T-helper 1 cell (primary cell): ENCODE measurements at places on chromosomes 7 and 10.

DNA sequence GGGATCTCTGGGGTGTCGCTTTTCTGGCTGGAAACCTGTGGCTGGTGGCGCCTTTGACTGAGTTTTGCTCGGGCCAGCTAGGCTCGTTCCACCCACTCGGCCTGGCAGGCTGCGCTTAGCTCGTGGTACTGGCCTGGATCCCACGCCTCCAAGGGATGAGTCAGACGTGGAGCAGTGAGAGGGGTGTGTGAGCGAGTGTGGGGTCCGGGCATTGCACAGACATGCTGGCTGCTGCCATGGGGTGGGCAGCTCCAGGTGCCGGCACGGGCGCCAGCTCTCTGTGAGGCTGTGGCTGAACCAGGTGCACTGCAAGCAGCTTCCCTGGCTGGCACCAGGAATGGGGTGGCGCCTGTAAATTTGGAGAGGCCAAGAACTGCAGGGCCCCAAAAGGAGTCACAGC, 63.1 kb upstream of the CACNA2D1 start:
- DNase-seq: no peak

DNA sequence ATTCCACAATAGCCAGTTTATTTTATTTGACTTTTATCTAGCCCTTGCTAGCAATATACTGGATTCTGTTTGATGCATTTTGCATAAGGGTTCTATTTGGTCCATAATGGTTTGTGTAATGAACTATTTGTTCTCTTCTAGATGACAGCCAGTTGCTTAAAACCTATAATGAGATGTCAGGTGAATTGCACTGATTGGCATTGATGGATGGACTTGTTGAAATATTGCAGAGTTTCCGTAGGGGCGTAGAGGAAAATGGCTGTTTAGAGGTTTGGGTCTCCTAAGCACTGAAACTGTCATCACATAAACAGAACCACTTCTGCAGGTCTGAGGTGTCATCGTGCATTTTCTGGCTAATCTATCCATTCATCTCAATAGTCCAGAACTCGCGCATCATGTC, 124.9 kb upstream of the HDAC9 start:
- DNase-seq: no peak

- no peak for DNase-seq
These were observed 90.9 kb upstream of the PIP4K2A start for GRCh38 chr10:22805304-22805703.

GRCh38 chr7:18064242-18064838, 36.7 kb upstream of the PRPS1L1 start:
- no peak for DNase-seq

DNA sequence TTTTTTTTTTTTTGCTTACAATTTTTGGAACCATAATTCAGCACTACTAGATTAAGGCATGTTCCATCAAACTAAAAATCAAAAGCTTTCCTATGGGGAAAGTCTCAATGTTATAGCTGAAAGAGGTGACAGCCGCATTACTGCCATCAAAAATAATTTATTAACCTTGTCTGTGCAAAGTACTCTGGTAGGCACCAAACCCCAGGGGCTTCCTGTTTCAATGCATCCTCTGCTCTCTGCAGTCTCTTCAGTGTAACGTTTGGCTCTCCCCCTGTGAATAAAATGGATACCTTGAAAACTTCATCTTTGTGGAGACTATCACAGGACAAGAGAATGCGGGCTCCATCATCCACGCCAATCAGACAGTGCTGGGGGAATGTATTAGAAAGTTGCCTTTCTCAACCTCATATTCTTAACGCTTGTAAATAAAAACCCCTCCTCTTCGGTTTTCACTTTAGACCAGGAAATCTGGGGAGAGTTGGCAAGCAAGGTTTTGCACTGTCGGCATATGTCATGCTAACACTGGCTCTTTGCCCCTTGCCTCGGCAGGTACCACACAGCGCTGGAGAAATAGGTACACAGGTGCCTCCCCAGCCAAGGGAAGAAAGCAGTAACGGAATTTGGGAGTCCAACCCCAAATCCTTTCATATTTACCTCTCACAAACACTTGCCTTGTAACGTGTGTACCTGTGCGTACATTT, 1.6 kb upstream of the NRG3 start:
- DNase-seq: no peak

DNA sequence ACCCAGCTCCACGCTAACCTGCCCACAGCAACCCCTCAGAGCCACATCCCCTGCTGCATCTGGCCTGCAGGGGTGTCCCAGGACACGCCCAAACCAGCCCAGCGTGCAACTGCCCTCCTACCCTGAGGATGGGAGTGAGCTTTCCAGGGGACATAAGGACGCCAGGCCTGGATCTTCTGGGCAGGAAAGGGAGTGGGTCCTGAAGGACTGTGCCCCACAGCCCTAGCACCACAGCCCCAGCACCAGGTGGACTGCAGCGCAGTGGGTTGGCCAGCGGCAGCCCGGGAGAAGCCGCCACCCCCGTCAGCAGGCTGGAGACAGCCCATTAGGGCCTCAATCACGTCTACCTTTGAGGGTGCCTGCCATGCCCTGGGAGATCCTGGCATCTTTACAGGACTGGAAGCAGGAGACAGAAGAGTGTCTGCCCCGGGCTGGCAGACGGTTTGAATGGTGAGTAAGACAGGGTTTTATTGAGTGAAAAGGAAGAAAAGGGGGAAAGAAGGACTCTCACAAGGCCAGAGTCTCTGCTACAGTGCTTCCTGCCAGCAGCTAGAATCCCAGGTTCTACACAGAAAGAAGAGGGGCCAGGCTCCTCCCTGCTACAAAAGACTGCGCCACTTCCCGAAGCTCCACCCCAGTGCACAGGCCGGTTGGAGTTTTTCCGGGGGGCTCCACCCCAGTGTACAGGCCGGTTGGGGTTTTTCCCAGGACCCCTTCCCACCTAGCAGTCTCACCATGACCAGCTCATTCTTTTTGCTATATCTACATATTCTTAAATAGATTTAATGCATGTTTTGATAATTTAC, 69.8 kb upstream of the KCTD7 start:
- DNase-seq: no peak

DNA sequence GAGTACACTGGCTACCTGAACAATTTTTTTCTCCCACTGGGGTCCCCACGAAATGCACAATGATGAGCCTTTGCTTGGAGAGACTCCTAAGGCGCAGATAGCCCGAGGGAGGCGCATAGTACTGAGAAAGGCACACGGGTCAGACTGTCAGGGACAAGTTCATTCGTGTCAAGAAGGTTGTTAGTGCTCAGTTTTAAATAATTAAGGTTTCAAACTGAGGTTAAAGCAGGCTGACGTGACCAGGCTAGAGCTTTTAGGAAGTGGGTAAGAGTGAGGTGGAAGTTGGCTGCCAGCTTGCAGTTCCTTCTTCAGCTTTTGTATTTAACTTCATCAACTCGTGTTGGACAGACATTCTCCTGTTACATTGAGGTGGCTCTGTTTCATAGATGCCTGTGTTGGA, 31.6 kb downstream of the RBM33 start:
- DNase-seq: no peak
